Heart left ventricle (tissue), 16 donors: ENCODE measurements at places on chromosomes 7 and 10.

DNA sequence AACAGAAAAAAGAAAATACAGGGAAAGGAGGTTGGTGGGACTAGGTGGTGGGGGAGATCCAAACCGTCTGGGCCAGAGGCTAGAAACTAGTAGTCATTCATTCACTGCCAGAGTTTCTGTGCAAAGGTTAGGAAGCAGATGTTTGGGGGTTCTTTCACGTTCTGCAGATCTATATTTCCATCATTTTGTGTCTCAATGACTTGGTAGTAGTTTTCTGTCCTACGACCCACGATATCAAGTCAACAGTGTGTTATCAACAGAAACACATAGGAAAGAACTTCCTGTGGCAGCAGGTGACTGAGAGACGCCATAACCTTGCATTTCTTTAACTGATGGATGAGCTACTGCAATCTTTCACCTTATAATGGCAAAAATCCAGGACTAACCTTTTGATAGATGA, 1.8 kb downstream of the CEP55 start:
- no peaks in the 10 kb centered on the region for H3K27me3 ChIP-seq
- no peak overlapping the region for H3K27ac ChIP-seq
- peaks cover 9% of the 10 kb centered on the region for H3K4me1 ChIP-seq
- no peaks in the 10 kb centered on the region for H3K36me3 ChIP-seq

GRCh38 chr10:61902445-61903220, 1.1 kb downstream of the ARID5B start:
- DNase-seq = peak; percentile 37
- H3K36me3 ChIP-seq = no peaks in the 10 kb centered on the region
- no peaks in the 10 kb centered on the region for H3K27me3 ChIP-seq
- H3K4me3 ChIP-seq = peak overlapping the region; percentile 86
- peaks cover 2% of the 10 kb centered on the region for H3K4me1 ChIP-seq

GRCh38 chr7:134618756-134619530, 27.7 kb upstream of the BPGM start:
- no peaks in the 10 kb centered on the region for H3K36me3 ChIP-seq
- H3K27ac ChIP-seq = no peak overlapping the region
- no peaks in the 10 kb centered on the region for H3K4me1 ChIP-seq
- DNase-seq = no peak
- no peaks in the 10 kb centered on the region for H3K27me3 ChIP-seq

GRCh38 chr7:93018716-93019115, 99.1 kb downstream of the SAMD9 start:
- no peaks in the 10 kb centered on the region for H3K27me3 ChIP-seq
- no peak for DNase-seq
- no peak overlapping the region for H3K27ac ChIP-seq
- no peak overlapping the region for H3K4me3 ChIP-seq
- H3K4me1 ChIP-seq = peaks cover 7% of the 10 kb centered on the region

DNA sequence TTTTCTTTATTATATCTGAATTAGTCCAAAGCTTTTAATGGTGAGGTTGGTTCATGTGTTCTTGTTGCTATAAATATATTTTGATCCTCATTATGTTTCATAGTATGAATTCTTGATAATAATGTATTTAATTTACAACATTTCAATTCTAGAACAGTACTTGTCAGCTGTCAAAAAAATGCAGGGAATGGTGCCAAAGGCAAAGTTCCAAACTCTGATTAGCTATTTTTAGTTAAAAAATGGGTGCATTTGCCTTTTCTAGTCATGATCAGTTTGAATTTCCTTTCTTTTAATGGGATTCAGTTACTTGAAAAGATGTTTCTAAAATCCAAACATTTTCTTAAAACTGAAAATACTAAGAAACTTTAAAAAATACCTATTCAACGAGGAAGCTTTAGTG, 49.6 kb downstream of the ANKIB1 start:
- H3K27me3 ChIP-seq = no peaks in the 10 kb centered on the region
- H3K4me1 ChIP-seq = peaks cover 27% of the 10 kb centered on the region
- DNase-seq = no peak
- H3K4me3 ChIP-seq = no peak overlapping the region
- no peaks in the 10 kb centered on the region for H3K36me3 ChIP-seq
